Activated CD8-positive, alpha-beta memory T cell treated with anti-CD3 and anti-CD28 coated beads, Interleukin-2, amount 10 ng/mL, durations not matched to agents 7 days and 5 days (primary cell): ENCODE measurements at places on chromosomes 12 and 14.

- no peak for DNase-seq
These were observed 5.5 kb downstream of the PABPN1 start for GRCh38 chr14:23326491-23327332.

DNA sequence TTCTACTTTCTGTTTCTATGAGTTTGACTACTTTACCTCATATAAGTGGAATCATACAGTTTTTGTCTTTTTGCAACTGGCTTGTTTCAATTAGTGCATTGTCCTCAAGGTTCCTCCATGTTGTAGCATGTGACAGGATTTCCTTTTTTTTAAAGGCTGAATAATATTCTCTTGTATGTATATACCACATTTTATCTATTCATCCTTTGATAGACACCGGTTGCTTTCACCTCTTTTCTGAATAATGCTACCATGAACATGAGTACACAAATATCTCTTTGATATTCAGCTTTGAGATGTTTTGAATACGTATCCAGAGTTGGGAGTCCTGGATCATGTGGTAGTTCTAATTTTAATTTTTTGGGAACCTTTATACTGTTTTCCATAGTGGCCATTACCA lies 65.4 kb downstream of the SPATS2 start:
- DNase-seq = no peak

DNA sequence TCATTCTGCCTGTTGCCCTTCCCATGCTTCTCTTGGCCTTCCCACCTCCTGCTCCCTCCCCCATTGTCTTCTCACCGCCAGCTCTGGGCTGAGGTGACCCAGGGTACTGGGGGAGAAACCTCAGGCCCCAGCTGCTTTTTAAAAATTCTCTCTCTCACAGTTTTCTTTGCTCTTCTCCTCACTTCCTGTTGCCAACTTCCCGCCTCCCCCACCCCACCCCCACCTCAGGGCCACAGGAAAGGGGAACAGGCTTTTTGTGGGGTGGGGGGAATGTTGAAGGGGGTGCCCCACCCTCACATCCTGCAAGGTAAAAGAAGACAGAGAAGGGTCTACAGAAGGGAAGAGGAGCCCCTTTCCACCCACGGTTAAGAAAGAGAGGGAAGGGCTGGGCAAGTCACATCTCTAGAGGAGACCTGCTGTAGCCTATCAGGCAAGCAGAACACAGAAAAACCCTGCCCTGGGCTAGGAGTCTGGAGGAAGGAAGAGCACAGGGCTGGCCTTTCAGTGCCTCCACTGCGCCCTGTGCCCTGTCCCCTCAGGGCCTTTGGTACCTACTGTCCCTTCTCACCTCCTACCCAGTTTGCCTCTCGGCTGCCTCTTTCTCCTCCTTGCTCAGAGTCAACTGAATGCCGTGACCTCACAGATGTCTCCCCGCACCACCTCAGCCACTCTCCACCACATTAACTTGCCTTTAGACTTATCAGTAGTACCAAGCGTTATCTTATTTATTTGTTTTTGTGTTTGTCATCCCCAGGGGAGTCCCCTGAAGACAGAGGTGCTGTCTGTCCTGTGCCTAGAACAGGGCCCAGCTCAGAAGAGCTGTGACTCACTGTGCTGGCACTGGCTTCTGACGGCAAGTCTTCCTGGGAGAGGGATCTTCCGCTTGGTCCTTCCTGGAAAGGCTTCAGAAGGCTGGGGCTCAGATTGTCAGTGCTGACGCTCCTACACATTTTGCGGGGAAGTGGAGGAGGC lies 1.7 kb downstream of the ARHGAP9 start:
- peak; percentile 73 for DNase-seq

- no peak for DNase-seq
These were observed 21.4 kb upstream of the TMTC2 start for GRCh38 chr12:82665142-82665923.
